Activated naive CD8-positive, alpha-beta T cell treated with anti-CD3 and anti-CD28 coated beads for 36 hours (primary cell): ENCODE measurements at places on chromosomes 12 and 14. TPM values are rescaled to one million over a fixed set of nuclear protein-coding genes. Genes with fewer than 3 reads are reported as not detected.

MAX gene
- total RNA-seq = 121 TPM

SPIC gene
- total RNA-seq = not detected

BTBD7 gene
- 14.3 TPM for total RNA-seq

NPC2 gene
- total RNA-seq = 14.2 TPM

SAMD15 gene
- 0.34 TPM for total RNA-seq

FKBP3 gene
- 75.6 TPM for total RNA-seq

SYNE3 gene
- 38.8 TPM for total RNA-seq

GRCh38 chr14:78612666-78613065 lies 442.5 kb downstream of the NRXN3 start:
- no peak overlapping the region for H3K4me3 ChIP-seq
- H3K27me3 ChIP-seq = peaks cover 20% of the 10 kb centered on the region
- no peak for DNase-seq
- no peaks in the 10 kb centered on the region for H3K36me3 ChIP-seq

GRCh38 chr14:89747126-89747525 lies 207.4 kb downstream of the EFCAB11 start:
- no peaks in the 10 kb centered on the region for H3K27me3 ChIP-seq
- DNase-seq = no peak
- no peak overlapping the region for H3K27ac ChIP-seq
- H3K36me3 ChIP-seq = peaks cover 6% of the 10 kb centered on the region

- no peak for DNase-seq
- no peaks in the 10 kb centered on the region for H3K4me1 ChIP-seq
- H3K27ac ChIP-seq = no peak overlapping the region
- H3K4me3 ChIP-seq = no peak overlapping the region
- no peaks in the 10 kb centered on the region for H3K36me3 ChIP-seq
These were observed 148.4 kb upstream of the SYT10 start for GRCh38 chr12:33587784-33588712.

DNA sequence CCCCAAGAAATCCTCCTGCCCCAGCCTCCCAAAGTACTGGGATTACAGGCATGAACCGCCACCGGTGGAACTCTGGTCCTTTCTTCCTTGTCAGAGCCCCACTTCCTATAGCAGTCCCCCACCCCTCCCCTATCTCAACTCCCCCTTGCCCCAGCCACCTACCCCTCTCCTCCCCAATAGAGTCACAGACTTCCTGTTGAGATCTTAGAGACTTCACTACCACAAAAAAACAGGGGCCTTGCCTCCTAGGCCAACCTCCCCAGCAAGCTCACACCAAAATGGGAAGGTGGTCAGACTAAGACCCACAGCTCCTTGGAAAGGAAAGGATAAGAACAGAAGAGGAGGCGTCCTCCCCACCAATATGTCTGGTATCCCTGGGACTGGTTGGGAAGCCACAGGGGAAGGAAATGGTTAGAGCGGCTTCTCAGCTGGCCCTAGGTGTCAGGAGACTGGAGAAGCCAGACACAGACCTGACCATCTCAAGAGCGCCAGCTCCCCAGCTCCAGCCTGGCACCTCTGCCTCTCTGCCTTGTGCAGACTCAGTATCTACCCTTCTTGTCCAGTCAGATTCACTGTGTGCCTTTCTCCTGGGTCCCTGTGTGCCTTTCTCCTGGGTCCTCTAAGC lies 8.5 kb downstream of the ITGB7 start:
- peak overlapping the region; percentile 74 for H3K4me3 ChIP-seq
- no peak for DNase-seq
- H3K27me3 ChIP-seq = no peaks in the 10 kb centered on the region
- peaks cover 48% of the 10 kb centered on the region for H3K36me3 ChIP-seq

DNA sequence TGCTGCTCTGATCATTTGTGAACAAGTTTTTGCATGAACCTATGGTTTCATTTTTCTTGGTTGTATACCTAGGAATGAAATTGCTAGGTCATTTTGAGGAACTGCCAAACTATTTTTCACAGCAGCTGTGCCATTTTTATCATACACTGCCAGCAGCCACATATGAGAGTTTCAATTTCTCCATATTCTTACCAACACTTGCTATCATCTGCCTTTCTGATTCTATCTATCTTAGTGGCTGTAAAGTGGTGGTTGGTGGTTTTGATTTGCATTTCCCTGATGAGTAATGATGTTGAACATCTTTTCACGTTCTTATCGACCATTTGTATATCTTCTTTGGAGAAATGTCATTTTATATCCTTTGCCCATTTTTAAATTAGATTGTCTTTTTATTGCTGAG lies 146.1 kb downstream of the C12orf75 start:
- H3K4me1 ChIP-seq = no peaks in the 10 kb centered on the region
- H3K27me3 ChIP-seq = no peaks in the 10 kb centered on the region
- no peak overlapping the region for H3K27ac ChIP-seq

DNA sequence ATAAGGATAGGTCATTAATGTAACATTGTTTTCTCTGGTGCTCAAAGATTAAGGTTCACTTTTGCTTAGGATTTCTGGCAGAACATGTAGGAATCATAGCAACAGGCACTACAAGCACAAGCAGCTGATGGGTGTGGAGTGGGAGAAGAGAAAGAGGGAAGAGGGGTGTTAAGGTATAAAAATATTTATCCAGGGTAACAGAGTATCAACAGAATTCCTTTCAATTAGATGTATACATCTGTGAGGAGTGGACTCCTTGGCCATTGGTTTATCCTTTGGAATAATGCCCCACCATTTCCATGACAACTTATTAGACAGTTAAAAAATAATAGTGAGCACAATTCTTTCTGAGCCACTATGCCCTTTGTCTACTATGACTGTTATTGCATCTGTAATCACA lies 388.3 kb upstream of the DDHD1 start:
- H3K4me3 ChIP-seq = no peak overlapping the region
- no peaks in the 10 kb centered on the region for H3K4me1 ChIP-seq
- no peaks in the 10 kb centered on the region for H3K27me3 ChIP-seq
- H3K27ac ChIP-seq = no peak overlapping the region
- no peak for DNase-seq
- H3K36me3 ChIP-seq = no peaks in the 10 kb centered on the region

- no peak overlapping the region for H3K4me3 ChIP-seq
- no peak for DNase-seq
- peaks cover 11% of the 10 kb centered on the region for H3K4me1 ChIP-seq
- H3K27me3 ChIP-seq = peaks cover 60% of the 10 kb centered on the region
- no peak overlapping the region for H3K27ac ChIP-seq
These were observed 1.7 kb downstream of the PRICKLE1 start for GRCh38 chr12:42587601-42588523.

DNA sequence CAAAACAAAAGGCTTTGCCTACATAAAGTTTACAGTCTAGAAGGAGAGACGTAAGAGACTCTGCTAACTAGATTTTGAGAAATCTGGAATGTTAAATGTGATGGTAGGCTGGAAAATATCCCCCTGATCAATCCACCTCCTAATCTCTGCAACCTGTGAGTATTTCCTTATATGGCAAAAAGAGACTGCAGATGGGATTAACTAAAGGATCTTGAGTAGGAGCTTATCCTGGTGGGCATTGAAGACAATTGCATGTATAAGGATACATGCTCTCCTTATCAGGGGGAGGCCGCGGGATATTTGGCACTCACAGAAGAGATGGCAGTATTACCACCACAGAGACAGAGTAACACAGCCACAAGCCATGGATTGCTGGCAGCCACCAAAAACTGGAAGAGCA lies 95.2 kb downstream of the EGLN3 start:
- DNase-seq = no peak
- peaks cover 2% of the 10 kb centered on the region for H3K4me1 ChIP-seq
- no peaks in the 10 kb centered on the region for H3K36me3 ChIP-seq
- no peaks in the 10 kb centered on the region for H3K27me3 ChIP-seq
- no peak overlapping the region for H3K4me3 ChIP-seq

GRCh38 chr12:29160230-29160629 lies 11.2 kb downstream of the FAR2 start:
- peak overlapping the region; percentile 75 for H3K27ac ChIP-seq
- no peak for DNase-seq
- H3K4me3 ChIP-seq = no peak overlapping the region

GRCh38 chr12:108568338-108569154 lies 6.2 kb downstream of the ISCU start:
- no peaks in the 10 kb centered on the region for H3K27me3 ChIP-seq
- peaks cover 83% of the 10 kb centered on the region for H3K4me1 ChIP-seq
- DNase-seq = peak; percentile 79

GRCh38 chr14:95297832-95298231 lies 21.9 kb downstream of the CLMN start:
- no peak for DNase-seq
- no peaks in the 10 kb centered on the region for H3K4me1 ChIP-seq
- no peak overlapping the region for H3K4me3 ChIP-seq
- H3K36me3 ChIP-seq = peaks cover 3% of the 10 kb centered on the region
- no peak overlapping the region for H3K27ac ChIP-seq

- DNase-seq = no peak
- no peaks in the 10 kb centered on the region for H3K27me3 ChIP-seq
- H3K27ac ChIP-seq = no peak overlapping the region
- peaks cover 14% of the 10 kb centered on the region for H3K4me1 ChIP-seq
- H3K4me3 ChIP-seq = no peak overlapping the region
These were observed 59.4 kb downstream of the ATG14 start for GRCh38 chr14:55352201-55352600.

DNA sequence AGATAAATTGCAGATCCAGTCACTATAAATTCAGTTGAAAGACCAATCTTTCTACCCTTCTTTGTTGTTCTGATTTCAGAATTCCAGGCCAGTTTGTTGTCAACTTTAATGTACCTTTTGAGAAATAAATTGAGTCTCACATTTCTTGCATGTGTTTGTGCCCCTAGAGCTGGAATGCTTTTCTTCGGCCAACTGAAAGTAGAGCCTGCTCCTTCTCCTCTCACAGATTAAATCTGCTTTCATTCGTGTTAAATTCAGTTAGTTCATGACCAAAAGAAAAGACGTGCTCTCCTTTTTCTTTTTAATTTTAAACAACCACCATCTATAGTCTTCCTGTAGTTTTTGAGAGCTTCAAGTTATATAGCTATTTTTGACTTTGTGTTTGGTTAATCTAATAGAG lies 22.9 kb downstream of the SOCS2 start:
- peaks cover 80% of the 10 kb centered on the region for H3K27me3 ChIP-seq
- no peak for DNase-seq
- H3K4me1 ChIP-seq = peaks cover 11% of the 10 kb centered on the region
- H3K27ac ChIP-seq = no peak overlapping the region
- no peaks in the 10 kb centered on the region for H3K36me3 ChIP-seq

DNA sequence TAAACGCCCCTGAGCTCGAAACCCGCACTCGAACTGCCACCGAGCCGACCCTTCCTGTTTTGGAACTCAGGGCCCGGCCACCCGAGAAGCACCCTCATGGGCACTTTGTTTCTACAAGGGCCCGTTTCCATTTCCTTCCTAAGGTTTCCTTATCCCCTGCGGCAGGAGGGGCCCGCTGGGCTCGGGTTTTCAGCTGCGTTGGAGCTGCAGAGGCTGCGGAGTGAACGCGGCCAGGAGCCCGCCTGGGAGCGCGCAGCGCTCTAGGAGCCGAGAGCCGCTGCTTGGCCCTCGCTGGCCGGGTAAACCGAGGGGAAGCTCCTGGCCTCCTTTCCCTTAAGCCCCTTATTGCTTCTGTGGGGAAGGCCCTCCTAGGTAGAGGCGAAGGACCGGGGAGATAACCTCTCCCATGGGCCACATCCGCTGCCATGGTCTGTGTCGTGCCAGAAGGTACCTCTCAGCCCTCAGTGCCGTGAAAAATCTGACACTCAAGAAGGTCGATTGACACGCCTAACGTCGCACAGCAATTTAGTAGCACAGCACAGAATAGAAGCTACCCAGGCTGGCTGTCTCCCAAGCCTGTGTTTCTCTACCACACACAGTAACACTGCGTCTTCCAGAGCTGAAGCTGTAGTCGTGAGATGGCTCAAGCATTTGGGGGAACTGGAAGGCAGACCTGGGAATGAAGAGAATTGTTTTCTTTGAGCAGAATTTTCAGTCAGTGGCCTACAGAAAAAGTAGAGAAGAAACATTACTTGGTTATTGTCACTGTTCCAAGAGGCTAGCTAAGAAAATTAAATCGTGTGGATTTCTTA lies 12.9 kb upstream of the CALM1 start:
- DNase-seq = peak; percentile 63
- no peak overlapping the region for H3K4me3 ChIP-seq
- H3K27me3 ChIP-seq = no peaks in the 10 kb centered on the region
- H3K36me3 ChIP-seq = no peaks in the 10 kb centered on the region
- H3K4me1 ChIP-seq = peaks cover 27% of the 10 kb centered on the region

- DNase-seq = no peak
- no peak overlapping the region for H3K4me3 ChIP-seq
- no peaks in the 10 kb centered on the region for H3K4me1 ChIP-seq
- no peaks in the 10 kb centered on the region for H3K36me3 ChIP-seq
- H3K27ac ChIP-seq = no peak overlapping the region
These were observed 133.5 kb upstream of the PARP11 start for GRCh38 chr12:4006743-4007142.

GRCh38 chr14:39310051-39310450 lies 76.3 kb downstream of the MIA2 start:
- H3K27me3 ChIP-seq = no peaks in the 10 kb centered on the region
- H3K27ac ChIP-seq = no peak overlapping the region
- H3K4me3 ChIP-seq = no peak overlapping the region
- no peak for DNase-seq
- H3K36me3 ChIP-seq = peaks cover 18% of the 10 kb centered on the region

GRCh38 chr12:131112700-131113290 lies 159.1 kb downstream of the ADGRD1 start:
- H3K4me1 ChIP-seq = no peaks in the 10 kb centered on the region
- no peak overlapping the region for H3K4me3 ChIP-seq
- no peaks in the 10 kb centered on the region for H3K27me3 ChIP-seq
- DNase-seq = no peak

DNA sequence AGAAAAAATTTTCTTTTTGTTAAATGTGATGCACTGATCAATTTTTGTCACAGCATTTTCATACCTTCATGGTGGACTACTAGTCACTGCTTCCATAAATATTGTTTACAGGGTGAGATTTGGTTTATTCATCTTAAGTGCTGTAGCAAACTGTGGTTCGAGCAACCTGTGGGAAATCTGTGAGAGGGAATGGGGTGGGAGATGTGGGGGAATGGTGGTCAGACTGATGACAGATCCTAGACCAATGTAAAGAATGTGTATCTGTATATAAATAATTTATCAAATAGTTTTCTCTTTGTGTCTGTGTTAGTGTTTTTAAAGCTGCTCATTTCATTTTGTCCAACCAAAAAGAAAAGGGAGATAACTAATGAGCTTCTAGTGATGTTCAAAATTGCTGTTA lies 26.7 kb downstream of the CSRP2 start:
- H3K4me1 ChIP-seq = no peaks in the 10 kb centered on the region
- H3K36me3 ChIP-seq = peaks cover 43% of the 10 kb centered on the region
- no peak for DNase-seq
- no peaks in the 10 kb centered on the region for H3K27me3 ChIP-seq
- no peak overlapping the region for H3K27ac ChIP-seq

- no peak for DNase-seq
- no peak overlapping the region for H3K4me3 ChIP-seq
- no peaks in the 10 kb centered on the region for H3K4me1 ChIP-seq
- H3K27me3 ChIP-seq = no peaks in the 10 kb centered on the region
- no peak overlapping the region for H3K27ac ChIP-seq
- no peaks in the 10 kb centered on the region for H3K36me3 ChIP-seq
These were observed 101.8 kb downstream of the LRIG3 start for GRCh38 chr12:58818546-58818945.

- H3K27me3 ChIP-seq = no peaks in the 10 kb centered on the region
- peaks cover 3% of the 10 kb centered on the region for H3K36me3 ChIP-seq
- H3K27ac ChIP-seq = no peak overlapping the region
- no peak for DNase-seq
- no peak overlapping the region for H3K4me3 ChIP-seq
These were observed 12.1 kb upstream of the IPO8 start for GRCh38 chr12:30707613-30708342.

GRCh38 chr14:85441909-85442643 lies 87.9 kb upstream of the FLRT2 start:
- no peaks in the 10 kb centered on the region for H3K27me3 ChIP-seq
- no peaks in the 10 kb centered on the region for H3K36me3 ChIP-seq
- no peak overlapping the region for H3K4me3 ChIP-seq

- no peak overlapping the region for H3K27ac ChIP-seq
- H3K4me1 ChIP-seq = no peaks in the 10 kb centered on the region
- H3K4me3 ChIP-seq = no peak overlapping the region
- no peak for DNase-seq
These were observed 33.9 kb downstream of the SLC35F4 start for GRCh38 chr14:57831981-57832380.
